ENCODE measurements at places on chromosomes 5 and 9.

GRCh38 chr5:154133591-154133990, 56.9 kb upstream of the GALNT10 start:
- no peak for DNase-seq

- no peak for DNase-seq
Measured at GRCh38 chr5:14735944-14736343, 71.4 kb downstream of the OTULIN start.

DNA sequence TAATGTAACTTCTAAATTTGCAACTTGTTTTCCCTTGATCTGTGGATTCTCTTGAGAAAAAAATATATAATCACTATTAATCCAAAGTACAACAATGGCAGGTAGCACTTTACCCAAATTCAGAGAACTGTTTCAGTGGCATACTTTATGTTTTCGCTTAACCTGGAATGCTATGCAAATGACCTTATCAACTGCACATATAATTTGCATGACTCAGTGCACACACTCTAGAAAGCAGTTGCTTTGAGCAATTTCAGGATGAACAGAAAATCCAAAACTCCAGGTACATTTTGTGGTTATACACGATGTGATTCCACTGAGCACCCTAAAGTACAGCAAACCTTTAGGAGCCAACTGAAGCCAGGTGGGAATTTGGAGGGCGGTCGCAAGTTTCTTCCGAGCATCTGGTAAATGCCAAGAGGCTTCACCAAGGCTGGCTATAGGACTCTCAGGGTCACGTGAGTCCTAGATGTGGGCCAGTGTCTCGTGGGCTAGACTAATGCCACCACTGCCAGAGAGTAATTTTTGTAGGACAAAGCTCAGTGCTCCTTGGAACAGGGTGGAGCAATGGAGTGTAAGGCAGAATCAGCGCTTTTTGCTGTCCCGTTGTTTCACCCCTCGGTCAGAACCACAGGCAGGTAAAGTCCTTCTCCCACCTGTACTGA, 37.3 kb downstream of the DMGDH start:
- DNase-seq, result no peak

GRCh38 chr9:98530806-98531386, 177.8 kb downstream of the GABBR2 start:
- DNase-seq, result no peak

GRCh38 chr5:117794847-117795246, 1193.5 kb downstream of the DTWD2 start:
- DNase-seq, result no peak

DNA sequence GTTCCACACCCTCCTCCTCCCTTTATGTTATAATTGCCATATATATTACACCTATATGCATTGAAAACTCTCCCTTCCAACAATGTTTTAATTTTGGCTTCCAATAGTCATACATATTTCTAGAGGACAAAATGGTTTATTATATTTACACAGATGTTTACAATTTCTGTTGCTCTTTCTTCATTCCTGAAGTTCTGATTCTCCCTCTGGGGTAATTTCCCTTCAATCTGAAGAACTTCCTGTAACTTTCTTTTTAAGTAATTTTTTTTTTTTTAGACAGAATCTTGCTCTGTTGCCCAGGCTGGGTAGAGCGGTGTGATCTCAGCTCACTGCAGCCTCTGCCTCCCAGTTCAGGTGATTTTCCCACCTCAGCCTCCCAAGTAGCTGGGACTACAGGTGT, 173.0 kb upstream of the MAP1B start:
- no peak for DNase-seq
